ENCODE measurements at places on chromosomes 3 and 15.

- peak; percentile 73 for DNase-seq
Measured at GRCh38 chr3:42831321-42831713, 22.1 kb downstream of the ACKR2 start.

DNA sequence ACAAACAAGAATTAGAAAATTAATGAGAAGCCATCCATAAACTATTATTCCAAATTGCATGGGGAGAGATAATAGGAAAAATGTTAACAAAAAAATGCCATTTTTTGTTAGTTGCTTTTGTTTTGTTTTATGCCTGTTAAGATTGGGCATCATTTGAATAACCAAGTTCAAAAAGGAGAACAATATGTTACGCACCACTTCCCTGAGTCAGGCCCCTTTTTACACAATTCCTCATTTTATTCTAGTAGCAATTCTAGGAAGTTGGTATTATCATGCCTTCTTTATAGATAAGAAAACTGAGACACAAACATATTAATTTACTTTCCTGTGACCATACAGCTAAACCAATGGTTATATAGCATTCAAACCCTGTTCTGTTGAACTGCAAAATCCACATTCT lies 736.9 kb upstream of the CCDC54 start:
- no peak for DNase-seq

DNA sequence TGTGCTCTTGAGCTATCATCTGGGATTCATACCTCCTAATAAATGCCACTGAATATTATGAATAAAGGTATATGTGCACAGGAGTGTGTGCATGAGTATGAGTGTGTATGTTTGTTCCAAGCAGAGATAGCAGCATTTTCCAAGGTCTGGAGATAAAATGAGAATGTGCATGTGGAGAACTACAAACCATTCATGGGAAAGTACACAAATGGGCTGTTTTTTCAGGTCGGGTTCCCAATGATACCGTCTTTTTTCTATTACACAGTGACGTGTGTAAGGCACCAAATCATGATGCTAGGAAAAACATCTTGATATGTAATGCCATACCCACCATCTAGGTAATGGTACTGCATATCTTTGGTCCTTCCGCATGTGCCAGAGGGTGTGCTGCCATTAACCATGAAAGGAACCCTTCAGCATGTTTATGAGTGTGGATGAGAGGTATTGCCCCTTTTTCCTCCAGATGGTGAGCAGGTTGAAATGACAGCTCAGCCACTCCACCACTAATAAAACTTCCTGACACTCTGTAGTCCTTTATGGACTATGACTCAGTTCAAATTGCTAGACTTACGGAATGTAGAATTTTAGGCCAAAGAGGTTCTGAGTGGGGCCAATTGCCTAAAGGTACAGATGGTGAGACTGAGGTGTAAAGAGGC lies 36.4 kb upstream of the COPB2 start:
- no peak for DNase-seq

GRCh38 chr3:129003578-129004112 lies 2.5 kb downstream of the EFCC1 start:
- no peak for DNase-seq

DNA sequence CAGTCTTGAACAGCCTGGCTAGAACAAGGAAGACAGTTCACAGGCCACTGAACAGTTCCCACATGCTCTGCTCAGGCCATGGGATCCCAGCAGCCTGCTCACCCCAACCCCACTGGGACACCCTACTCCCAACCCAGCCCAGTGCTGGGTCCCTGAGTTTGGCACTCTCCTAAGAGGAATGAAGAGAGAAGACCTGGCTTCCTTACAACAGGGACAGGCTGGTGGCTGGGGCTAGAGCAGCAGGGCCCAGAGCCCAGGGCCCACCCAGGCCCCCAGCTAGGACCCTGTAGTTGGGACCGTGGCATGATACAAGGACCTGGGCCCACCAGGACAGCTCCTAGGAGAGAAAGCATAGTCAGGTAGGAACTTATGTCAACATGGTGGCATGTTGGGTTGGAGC lies 43.4 kb downstream of the SEMA3G start:
- DNase-seq = no peak

GRCh38 chr3:151526757-151527156 lies 65.9 kb upstream of the IGSF10 start:
- no peak for DNase-seq

DNA sequence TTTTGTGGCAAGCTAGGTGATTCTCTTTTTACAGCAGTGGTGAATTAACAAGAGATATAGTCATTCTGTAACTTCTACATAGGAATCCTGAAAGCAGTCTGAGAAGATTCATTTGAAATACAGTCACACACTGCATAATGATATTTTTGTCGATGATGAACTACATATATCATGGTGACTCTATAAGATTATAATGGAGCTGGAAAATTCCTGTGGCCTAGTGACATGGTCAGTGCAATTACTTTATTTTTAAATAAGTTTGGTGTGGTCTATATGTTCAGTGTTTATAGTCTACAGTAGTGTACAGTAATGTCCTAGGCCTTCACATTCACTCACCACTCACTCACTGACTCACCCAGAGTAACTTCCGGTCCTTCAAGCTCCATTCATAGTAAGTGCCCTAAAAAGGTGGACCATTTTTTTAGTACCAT lies 511.4 kb upstream of the MCTP2 start:
- DNase-seq = no peak

All from GDM1 (cell line).